ENCODE measurements at places on chromosomes 16 and 17. TPM values are rescaled to one million over a fixed set of nuclear protein-coding genes. Genes with fewer than 3 reads are reported as not detected.

Gene MAPK8IP3
- total RNA-seq = 47.3 TPM

Gene KAT8
- 49.9 TPM for total RNA-seq

Gene CD300E
- not detected for total RNA-seq

Gene EFCAB3
- not detected for total RNA-seq

Gene RPS15A
- total RNA-seq = 1,879 TPM

Gene DDX5
- 719 TPM for total RNA-seq

Gene MYH10
- 22.3 TPM for total RNA-seq

Gene CDH15
- not detected for total RNA-seq

Gene MYH8
- total RNA-seq = not detected

Gene CIITA
- total RNA-seq = 1.5 TPM

Gene SLC13A2
- total RNA-seq = not detected

Gene KIF19
- not detected for total RNA-seq

Gene CDK12
- 78.8 TPM for total RNA-seq

Gene ADAP2
- total RNA-seq = 0.19 TPM

Gene SOST
- total RNA-seq = not detected

Gene ADAM11
- total RNA-seq = 0.10 TPM

Gene TNFRSF17
- not detected for total RNA-seq

Gene TMEM235
- not detected for total RNA-seq

Gene EVPLL
- total RNA-seq = 0.39 TPM

Gene DPEP3
- total RNA-seq = 0.29 TPM

Gene CCDC43
- 34.4 TPM for total RNA-seq

Gene PTGES3L
- total RNA-seq = 0.95 TPM

Gene TNS4
- total RNA-seq = 7.6 TPM

Gene PRRT2
- total RNA-seq = 1.3 TPM

Gene TBC1D3G
- total RNA-seq = not detected

Gene G6PC1
- total RNA-seq = not detected

Gene ACSM3
- total RNA-seq = 11.0 TPM

Gene WFDC1
- total RNA-seq = not detected

Gene CCDC92B
- not detected for total RNA-seq

Gene METTL9
- 99.5 TPM for total RNA-seq

Gene HES7
- 2.0 TPM for total RNA-seq

Gene TNK1
- total RNA-seq = 5.0 TPM

Gene CACNG5
- total RNA-seq = not detected

Gene PRR29
- 0.93 TPM for total RNA-seq

Gene NPIPB6
- not detected for total RNA-seq

Gene CISD3
- total RNA-seq = 57.4 TPM

Gene PLA2G10
- not detected for total RNA-seq
